ENCODE measurements at places on chromosomes 13 and 19.

- no peak overlapping the region for H3K4me3 ChIP-seq
- DNase-seq, result no peak
- H3K27me3 ChIP-seq, result 0 out of 2 replicates have a peak, but pooled peaks cover 3% of the 10 kb centered on the region
- no peaks in the 10 kb centered on the region for H3K4me1 ChIP-seq
- no peak overlapping the region for H3K27ac ChIP-seq
- no peaks in the 10 kb centered on the region for H3K36me3 ChIP-seq
These were observed 25.8 kb downstream of the COL4A1 start for GRCh38 chr13:110280985-110281688.

GRCh38 chr13:40460116-40460515 is 206.3 kb downstream of the FOXO1 start:
- H3K27ac ChIP-seq, result no peak overlapping the region
- DNase-seq, result no peak
- no peak overlapping the region for H3K4me3 ChIP-seq
- no peaks in the 10 kb centered on the region for H3K27me3 ChIP-seq
- no peaks in the 10 kb centered on the region for H3K36me3 ChIP-seq

DNA sequence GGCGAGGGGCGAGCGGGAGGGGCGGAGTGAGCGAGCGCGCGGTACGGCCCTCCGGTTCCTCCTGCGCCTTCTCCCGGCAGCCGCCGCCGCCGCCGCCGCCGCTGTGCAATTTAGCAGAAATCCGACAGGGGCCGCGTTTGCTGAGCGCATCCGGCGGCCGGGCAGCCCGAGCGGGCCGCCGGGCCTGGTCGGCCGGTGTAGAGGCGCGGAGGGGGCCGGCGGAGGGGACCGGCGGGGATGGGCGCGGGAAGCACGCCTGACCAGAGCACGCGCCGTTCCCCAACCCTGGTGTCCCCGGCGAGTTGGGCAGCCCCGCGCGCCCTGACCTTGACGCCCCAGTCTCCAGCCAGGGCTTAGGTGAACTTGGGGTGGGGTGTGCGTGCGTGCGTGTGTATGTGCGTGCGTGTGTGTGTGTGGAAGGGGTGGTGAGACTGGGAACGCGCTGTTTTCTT is 144.5 kb upstream of the ZNF536 start:
- peak; percentile 88 for DNase-seq
- H3K27ac ChIP-seq, result peak overlapping the region; percentile 62
- H3K4me1 ChIP-seq, result peaks cover 50% of the 10 kb centered on the region
- H3K36me3 ChIP-seq, result no peaks in the 10 kb centered on the region

DNA sequence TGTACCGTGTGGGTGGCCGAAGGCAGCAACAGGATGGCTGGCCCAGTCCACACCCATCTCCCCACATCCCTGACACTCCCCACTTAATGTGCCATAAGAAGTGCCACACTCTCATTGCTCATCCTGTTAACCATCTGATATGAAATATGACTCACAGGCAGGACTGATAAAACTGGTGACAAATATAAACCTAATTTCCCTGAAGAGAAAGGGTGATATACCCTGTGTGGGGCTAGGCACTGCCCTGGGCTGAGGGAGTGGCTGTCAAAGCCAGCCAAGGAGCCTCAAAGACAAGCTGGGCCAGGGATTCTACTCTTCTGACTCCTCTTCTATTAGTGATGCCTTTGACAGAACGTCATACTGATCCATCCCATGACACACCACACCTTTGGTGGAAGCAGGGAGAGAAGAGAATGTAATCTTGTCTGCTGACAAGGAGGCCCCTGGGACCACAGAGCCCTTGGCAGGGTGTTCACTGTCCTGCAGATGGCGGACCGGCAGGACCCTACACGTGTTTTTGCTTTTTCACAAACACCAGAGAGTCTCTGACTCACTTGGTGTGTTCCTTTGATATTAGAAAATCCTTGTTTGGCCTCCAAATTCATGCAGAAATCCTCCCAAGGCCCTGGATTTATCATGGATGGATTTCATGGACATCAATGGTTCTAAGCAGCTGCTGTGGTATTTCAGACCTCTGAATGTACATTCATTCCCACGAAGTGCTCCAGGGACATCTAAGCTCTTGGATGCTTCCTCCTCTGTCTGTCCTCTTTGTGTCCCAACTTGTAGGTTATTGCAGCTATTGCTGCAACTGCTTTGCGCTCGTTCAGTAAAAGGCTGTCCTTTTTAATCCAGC is 98.0 kb upstream of the WASF3 start:
- H3K27ac ChIP-seq, result no peak overlapping the region
- H3K27me3 ChIP-seq, result no peaks in the 10 kb centered on the region
- peaks cover 4% of the 10 kb centered on the region for H3K4me1 ChIP-seq

DNA sequence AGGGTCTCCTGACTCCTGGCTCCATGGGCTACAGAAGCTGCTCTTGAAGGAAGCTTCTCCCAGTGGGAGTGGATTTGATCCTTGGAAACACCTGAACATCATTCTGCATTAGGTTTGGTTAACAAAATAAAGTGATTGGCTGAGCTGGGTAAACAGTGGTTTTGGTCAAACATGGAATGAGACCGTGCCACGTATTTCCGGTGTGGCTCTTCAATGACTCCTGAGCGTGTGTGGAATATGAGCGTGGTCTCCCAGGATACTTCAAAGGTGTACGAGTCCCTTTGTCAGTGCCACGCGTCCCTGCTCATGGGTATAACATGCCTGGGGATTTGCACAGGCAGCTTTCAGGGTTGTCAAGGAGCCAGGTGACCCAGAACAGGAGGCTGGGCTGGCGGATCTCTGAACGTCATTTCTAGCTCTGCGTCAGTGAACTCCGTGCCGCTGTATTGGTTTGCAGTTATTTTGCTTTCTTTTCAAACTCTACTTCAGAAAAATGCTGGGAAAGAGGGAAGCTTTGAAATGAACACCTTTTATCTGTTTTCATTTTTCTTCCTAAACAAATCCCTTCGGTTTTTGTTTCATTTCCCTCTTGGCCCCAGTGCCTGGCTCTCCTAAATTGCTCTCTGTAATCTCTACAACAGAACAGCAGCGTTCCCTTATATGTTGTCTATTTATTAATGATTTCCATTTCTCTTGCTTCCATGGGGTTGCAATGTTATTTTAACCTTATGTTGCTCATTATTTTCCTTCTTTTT is 26.3 kb upstream of the GJB6 start:
- no peak overlapping the region for H3K27ac ChIP-seq
- no peaks in the 10 kb centered on the region for H3K4me1 ChIP-seq
- no peaks in the 10 kb centered on the region for H3K36me3 ChIP-seq
- no peaks in the 10 kb centered on the region for H3K27me3 ChIP-seq
- no peak for DNase-seq
- no peak overlapping the region for H3K4me3 ChIP-seq

GRCh38 chr19:2561895-2562294 is 86.0 kb downstream of the GADD45B start:
- peak; percentile 48 for DNase-seq
- peaks cover 15% of the 10 kb centered on the region for H3K4me1 ChIP-seq
- H3K36me3 ChIP-seq, result no peaks in the 10 kb centered on the region
- H3K4me3 ChIP-seq, result peak overlapping the region; percentile 25
- no peak overlapping the region for H3K27ac ChIP-seq
- H3K27me3 ChIP-seq, result no peaks in the 10 kb centered on the region

DNA sequence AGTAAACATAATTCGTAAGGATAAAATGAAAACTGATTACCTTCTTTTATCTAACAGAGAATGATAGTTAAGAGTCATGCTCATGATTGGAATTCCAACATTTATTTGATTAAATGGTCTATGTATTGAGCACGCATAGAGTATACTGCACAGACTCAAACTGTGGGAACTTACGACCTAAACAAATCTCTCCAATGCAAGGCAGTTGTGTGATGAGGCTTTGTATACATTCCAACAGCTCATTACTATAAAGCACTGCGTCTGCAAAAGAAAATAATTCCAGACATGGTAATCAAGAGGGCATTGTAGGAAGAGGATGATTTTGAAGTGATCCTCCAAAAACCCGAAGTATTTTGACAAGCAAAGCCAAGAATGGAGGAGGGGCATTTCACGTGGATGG is 169.5 kb downstream of the NUFIP1 start:
- H3K4me1 ChIP-seq, result no peaks in the 10 kb centered on the region
- DNase-seq, result no peak
- H3K36me3 ChIP-seq, result no peaks in the 10 kb centered on the region
- H3K27me3 ChIP-seq, result no peaks in the 10 kb centered on the region
- H3K4me3 ChIP-seq, result no peak overlapping the region

DNA sequence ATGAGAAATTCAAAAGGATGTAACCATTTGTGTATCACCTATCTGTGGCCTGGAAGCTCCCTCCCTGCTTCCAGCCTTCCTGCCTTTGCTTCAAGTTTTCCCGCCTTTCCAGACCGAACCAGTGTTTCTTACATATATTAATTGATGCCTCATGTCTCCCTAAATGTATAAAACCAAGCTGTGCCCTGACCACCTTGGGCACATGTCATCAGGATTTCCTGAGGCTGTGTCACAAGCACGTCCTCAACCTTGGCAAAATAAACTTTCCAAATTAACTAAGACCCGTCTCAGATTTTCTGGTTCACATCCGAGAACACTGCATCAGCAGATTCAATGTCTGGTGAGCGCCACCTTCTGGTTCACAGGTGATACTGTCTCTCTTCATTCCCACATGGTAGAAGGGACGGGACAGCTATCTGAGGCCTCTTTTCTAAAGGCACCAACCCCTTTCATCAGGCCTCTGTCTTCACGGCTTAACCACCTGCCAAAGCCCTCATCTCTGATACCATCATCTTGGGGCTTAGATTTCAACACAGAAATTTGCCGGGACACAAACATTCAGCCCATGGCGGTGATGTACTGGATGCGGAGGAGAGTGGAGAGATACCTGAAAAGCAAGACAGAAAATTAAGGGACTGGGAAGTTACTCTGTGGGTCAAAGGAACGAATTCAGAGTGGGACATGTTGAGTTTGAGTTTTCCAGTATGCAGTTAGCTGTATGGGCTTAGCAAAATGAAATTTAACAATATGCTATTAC is 58.7 kb upstream of the PABPC3 start:
- no peaks in the 10 kb centered on the region for H3K36me3 ChIP-seq
- no peak overlapping the region for H3K27ac ChIP-seq
- DNase-seq, result peak; percentile 83
- H3K4me1 ChIP-seq, result no peaks in the 10 kb centered on the region
- H3K27me3 ChIP-seq, result no peaks in the 10 kb centered on the region
